ENCODE measurements at places on chromosomes 2 and 18.
A peak's percentile ranks its signal among the peaks of the same experiment; 100 is the strongest.

- DNase-seq, result no peak
Measured at GRCh38 chr2:49978341-49978740, 824.0 kb upstream of the FSHR start.

DNA sequence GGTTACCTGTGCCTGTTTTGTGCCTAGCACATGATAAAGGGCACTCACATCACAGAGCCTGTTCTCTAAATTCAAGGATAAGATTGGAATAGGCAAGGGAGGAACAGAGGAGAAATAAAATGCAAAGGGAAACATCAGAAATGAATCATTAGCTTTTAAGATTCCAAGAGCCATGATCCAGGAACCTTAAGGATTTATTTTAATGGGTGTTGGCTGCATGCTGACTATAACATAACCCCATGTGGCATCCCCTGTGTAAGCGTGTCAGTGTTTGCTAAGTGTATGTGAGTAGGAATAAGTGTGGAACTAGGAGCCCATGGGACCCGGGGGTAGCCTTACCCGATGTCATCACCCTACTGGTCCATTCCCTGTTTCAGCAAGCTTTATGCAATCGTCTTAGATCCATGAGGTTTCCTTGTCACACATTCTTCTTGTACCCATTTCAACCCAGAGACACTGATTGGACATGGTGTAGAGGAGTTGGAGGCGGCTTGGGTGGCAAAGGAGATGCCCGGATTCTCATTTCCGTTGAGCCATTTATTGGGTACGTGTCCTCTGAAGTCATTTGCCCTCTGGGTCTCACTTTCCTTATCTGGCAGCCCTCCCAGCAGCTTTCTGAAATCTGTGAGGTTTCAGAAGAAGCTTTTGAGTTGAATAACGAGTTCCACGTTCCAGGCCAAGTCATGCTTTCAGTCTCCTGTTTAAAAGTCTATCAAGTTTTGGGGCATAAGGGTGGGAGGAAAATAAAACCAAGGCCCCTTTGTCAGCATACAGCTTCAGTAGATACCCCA, 117.0 kb downstream of the MGAT5 start:
- no peak for DNase-seq

DNA sequence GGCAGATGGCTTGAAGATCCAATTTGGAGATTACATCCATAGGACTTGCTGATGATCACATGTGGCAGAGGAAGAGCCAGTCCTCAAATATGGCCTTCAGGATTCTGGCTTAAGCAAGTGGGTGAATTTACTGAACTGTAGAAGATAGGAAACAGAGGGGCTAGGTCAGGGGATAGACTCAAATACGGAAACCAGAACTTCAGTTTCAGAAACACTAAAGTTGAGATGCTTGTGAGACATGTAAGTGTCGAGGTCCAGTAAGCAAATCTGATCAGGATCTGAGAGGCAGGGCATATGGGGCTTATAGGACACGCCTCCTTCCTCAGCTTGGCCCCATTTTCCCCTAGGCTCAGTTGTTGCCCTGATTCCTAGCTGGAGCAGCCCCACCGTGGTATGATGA, 107.7 kb downstream of the LBH start:
- DNase-seq, result no peak

GRCh38 chr2:140076164-140076563, 1296.0 kb upstream of the NXPH2 start:
- no peak for DNase-seq

- DNase-seq, result no peak
Measured at GRCh38 chr2:27664154-27664574, 475 bp downstream of the SLC4A1AP start.

- no peak for DNase-seq
Measured at GRCh38 chr2:120576509-120577474, 158.9 kb upstream of the GLI2 start.

DNA sequence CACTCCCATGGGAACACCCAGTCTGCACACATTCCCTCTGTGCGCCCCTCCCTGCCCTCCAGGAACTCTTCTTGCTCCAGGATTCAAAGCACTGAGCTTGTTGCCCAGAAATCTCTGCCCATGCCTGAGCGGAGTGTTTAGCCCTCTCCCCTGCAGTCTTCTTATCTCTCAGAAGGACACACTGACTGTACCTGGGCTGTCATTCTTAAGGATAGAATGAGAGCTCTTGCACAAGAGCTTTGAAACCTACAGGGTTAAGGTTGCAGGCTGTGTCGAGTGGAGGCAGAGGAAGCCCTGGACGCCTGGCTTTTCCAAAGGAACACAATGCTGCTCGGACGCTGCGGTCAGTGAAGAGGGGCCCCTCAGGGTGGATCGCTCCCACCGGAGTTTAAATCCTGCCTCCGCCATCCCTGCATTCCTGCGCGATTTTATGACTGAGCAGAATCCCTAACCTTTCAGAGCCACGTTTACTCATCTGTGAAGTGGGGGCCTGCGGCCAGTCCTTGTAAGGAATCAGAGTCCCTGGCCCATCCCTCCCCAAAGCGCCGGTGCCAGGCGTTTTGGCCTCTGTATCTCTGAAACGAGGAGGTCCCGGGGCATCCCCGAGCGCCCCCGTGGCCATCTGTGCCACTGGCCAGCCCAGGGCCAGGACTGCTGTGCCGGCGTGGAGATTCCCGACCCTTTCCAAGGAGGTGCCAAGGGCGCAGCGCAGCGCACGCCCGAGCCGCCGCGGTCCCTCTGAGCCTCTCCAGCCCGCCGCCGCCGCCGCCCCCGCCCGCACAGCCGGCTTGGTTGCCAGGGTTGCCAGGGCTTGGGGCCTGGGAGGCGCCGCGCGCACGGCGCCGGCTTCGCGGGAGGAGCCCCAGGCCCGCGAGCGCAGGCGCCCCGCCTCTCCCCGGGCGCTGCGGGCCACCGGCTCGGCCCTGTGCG, 58.9 kb downstream of the FAM168B start:
- no peak for DNase-seq

DNA sequence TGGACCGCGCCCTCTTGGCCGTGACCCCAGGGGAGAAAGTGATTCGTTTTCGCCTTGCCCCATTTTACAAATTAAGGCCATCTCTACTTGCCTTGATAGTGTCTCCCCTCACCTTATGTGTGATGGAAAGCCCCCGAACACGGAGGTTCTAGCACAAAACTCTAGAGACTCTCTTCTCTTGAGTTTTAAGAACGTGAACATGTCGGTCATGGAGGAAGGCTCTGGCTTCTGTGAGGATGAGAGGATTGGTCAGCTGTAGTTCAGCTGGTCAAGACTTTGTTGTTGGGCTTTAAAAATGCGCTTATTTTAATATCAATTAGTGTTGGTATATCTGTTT, 828 bp downstream of the DYNC1I2 start:
- DNase-seq, result no peak

- DNase-seq, result no peak
Measured at GRCh38 chr2:224884188-224884587, 158.1 kb downstream of the DOCK10 start.

DNA sequence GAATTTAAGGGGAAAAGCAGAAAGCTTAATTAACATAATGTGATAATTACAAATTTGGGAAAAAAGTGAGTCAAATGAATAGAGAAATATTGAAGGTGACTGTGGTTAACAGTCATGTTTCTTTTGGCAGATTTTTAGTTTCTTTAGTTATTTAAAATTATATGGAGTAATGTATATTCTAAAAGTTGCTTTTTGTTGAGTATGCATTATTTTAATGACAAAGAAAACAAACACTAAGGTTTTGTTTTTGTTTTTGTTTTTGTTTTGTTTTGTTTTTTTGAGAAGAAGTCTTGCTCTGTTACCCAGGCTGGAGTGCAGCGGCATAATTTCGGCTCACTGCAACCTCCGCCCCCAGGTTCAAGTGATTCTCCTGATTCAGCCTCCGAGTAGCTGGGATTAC, 30.3 kb upstream of the MTCL1 start:
- DNase-seq, result no peak

DNA sequence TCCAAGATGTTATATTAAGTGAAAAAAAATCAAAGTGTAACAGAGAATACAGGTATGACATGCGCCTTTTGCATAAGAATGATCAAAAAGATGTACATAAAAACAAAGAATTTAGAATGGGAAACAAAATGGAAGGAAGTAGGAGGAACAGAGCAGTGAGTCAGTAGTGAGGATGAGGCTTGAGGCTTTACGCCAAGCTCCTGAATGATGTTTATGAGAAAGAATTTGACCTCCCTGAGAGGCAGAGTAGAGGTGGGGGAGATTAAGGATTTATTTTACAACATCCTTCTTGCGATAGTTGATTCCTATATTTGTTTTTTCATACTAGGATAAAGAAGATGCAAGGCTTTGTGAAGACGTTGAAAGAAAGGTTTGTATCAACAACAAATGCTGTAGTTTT, 81.4 kb downstream of the DCDC2C start:
- DNase-seq, result no peak

DNA sequence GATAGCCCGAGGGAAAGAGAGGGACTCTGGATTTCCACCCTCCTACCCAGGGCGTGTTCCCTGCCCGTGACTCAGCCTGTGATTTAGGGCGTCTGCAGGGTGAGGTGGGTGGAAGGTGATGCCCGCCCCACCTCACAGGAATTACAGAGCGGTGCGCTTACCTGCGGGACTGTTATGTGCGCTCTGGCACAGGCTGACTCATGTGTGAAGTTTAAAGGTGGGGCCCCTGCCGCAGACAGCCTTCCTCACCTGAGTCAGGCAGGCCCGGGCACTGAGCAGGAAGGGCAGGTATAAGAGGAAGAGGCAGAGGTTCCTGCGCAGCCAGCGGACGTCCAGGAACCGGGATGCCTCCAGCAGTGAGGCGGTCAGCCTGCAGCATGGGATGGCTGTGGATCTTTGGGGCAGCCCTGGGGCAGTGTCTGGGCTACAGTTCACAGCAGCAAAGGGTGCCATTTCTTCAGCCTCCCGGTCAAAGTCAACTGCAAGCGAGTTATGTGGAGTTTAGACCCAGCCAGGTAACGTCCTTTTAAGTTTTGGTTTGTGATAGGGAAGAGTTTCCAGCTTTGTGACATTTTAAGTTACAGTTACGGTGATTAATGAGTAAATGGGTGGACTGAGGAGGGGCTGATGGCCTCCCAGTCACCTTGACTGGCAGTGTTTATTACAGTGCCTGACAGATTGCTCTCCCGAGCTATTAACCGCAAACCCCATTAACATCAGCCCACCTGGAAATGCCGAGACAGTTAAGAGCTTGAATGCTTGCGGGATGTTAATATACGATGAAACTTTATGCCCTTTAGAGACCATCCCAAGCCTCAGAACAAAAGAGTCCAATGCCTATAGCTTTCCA, 141.6 kb upstream of the TTC39C start:
- DNase-seq, result peak; percentile 43

- DNase-seq, result no peak
Measured at GRCh38 chr2:31018280-31018679, 120.0 kb downstream of the GALNT14 start.

GRCh38 chr2:10253596-10254372, 48.9 kb upstream of the HPCAL1 start:
- no peak for DNase-seq

- no peak for DNase-seq
Measured at GRCh38 chr2:147644491-147644890, 200.3 kb upstream of the ACVR2A start.

GRCh38 chr2:181627545-181627944, 29.4 kb downstream of the CERKL start:
- DNase-seq, result no peak

DNA sequence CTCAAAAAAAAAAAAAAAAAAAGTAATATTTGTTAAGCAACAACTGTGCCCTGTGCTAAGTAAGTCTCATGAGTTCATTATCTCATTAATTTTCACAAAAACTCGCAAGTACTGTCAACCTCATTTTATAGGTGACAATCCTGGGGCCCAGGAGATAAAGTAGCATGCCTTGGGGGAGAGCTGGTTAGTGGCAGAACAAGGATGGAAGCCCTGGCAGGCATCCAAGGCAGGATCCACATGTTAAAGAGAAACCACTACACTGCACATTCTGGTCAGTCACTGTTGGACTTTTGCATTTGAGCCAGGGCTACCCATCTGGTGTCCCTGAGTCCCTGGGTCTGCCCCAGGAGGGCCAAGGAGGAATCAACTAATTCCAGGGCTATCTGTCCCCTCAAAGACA, 54.6 kb downstream of the ZFP36L2 start:
- peak; percentile 20 for DNase-seq

DNA sequence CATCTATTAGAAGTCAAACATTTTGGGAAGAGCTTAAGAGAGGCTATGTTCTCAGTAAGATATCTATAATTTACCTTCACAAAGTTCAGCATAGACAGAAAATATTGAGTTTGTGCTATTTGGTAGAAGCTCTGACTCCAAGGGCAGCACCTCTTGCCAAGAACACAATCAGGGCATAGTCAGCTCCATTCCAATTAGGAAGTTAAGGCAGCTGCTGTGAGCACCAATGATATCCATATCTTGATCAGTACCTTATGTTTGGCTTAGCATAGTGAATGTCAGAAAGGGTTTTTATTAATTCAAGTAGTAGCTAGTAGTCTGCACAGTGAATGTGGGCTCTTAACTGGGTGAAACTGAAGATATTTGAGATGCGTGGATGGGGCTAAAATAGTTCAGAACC, 86.4 kb upstream of the SPRED2 start:
- no peak for DNase-seq

DNA sequence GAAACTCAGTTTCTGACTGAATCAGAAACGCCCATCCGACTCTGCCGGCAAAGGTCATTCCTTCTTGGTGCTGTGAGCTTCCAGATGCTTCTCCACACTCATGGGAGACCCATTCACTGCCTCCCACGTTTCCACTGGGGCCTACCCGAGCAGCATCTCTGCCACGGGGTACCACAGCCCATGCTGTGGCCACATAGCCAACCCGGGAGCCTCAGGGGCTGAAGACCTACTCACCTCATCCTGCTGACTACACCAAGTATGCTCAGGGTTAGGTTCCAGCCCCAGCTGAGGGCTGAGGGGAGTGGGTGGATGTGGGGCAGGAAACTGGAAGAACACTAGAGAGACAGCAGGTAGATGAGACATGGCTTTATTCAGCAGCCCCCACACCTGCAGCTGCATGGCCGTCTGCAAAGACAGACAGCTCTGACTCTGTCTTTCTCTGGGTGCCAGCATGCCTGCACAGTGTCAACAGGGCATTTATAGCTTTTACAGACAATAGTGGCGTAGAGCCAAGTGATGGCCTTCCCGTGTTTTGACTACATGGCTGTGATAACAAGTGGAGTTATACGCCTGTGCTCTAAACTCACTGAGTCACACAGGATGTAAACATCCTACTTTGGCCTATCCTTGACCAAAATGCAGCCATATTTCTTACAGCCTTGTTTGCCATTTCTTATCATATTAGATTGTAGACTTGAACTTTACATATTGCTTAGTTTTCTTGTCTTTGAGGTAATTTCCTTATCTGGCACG, 16.5 kb upstream of the KLHL23 start:
- no peak for DNase-seq

GRCh38 chr18:38305961-38306360, 740.4 kb upstream of the CELF4 start:
- DNase-seq, result no peak

DNA sequence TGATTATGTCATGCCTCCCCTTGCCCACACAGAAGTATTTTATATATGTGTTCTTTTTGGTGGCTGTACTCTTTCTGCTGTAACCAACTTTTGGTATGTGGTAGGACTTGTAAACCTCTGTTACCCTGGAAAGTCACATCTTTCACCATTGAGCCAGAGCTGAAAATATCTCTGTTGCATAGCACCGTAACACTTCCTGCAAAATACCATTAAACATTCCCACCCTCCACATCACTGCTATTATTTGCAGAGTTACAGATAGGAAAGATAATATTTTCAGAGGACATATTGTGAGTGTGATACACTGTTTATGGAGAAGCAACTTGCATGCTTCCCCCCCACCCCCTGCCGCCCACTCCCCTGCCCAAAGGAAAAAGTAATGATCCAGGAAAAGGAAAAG, 44.8 kb downstream of the CAB39 start:
- DNase-seq, result no peak

Measured in CD4-positive, alpha-beta T cell treated with Interleukin-21 for 1 hour (primary cell).